Natural killer cell (primary cell): ENCODE measurements at places on chromosomes 1 and 21. TPM values are rescaled to one million over a fixed set of nuclear protein-coding genes. Genes with fewer than 3 reads are reported as not detected.

- no peak for DNase-seq
These were observed 302.7 kb downstream of the MRPL39 start for GRCh38 chr21:25304611-25305010.

DNA sequence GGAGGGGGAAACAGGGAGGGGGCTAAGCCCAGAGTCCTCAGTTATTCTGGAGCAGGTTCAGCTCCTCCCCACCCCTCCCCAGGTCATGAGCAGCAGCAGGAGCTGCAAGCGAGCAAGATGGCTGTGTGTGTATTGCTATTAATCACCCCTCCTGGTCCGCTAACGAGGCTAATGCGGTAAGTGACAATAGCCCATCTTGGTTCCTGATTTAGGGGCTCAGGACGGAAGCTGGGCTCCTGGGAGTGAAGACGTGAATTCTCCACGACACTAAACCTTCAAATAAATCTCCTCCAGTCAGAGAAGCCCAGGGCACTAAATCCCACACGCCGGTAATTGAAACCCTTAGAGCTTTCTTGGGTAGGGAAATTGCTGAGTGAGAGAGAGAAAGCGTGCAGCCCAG lies 76.1 kb downstream of the TMEM53 start:
- no peak for DNase-seq

ICOSLG gene
- 2.9 TPM for total RNA-seq

FNDC10 gene
- 3.2 TPM for total RNA-seq

GRCh38 chr1:155209312-155209721 lies 822 bp downstream of the MTX1 start:
- no peak for DNase-seq

DCDC2B gene
- not detected for total RNA-seq

GRCh38 chr1:116999596-116999995 lies 2.0 kb upstream of the CD101 start:
- DNase-seq = no peak

DNA sequence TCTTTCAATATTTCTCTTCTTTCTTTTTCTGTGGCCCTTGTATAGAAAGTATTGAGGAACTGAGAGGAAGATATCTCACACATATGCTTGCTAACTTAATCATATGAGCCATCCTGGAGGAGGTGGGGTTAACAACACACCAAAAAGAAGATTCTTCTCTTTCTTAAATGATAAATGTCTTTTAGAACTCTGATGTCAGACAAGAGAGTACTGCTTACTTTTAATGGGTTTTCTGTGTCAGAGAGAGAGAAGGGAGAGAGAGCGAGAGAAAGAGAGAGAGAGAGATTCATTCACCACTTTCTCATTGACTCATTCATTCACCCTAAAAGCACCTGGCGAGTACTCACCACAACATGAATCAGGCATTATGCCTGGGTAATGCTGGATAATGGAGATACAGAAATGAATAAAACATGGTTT lies 250.3 kb upstream of the SGIP1 start:
- no peak for DNase-seq
